ENCODE measurements at places on chromosomes 5 and 9.

DNA sequence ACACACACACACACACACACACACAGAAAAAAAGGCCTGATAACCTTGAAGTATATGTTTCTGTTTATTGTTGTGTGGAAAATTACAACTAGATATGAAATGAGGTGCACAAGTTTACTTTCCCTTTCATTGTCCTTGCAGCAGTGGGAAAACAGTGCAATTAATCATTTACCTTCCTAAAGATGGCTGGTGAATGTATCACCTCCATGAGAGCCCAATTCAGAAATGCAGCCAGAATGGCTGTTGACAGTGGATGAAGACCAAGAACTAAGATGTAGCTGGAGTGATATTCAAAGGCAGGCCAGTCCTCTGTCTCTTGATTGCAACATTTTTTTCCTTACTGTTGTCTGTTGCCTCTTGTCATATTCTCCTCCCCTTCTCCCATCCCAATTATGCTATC, 49.6 kb upstream of the EIF4EBP3 start:
- no peak for DNase-seq

DNA sequence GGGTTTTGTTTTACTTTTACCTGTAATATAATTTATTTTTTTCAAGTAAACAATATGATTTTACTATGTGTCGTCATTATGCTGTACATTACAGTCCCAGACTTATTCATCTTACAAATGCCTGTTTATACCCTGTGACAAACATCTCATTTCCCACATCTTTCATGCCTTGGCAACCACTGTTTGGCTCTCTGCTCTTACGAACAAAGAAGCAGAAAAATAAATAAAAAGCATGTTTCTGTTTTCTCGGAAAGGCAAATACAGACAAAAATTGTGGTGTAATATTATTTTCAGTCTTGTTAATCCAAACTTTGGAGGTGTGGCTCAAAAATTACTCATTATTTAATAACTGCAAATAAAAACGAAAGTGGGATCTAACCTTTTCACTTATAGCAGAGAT, 393.0 kb downstream of the CDH12 start:
- no peak for DNase-seq

- peak; percentile 33 for DNase-seq
Observed at GRCh38 chr5:137095597-137095996, 403.5 kb downstream of the SPOCK1 start.

- no peak for DNase-seq
Observed at GRCh38 chr5:24232929-24233498, 411.8 kb downstream of the CDH10 start.

DNA sequence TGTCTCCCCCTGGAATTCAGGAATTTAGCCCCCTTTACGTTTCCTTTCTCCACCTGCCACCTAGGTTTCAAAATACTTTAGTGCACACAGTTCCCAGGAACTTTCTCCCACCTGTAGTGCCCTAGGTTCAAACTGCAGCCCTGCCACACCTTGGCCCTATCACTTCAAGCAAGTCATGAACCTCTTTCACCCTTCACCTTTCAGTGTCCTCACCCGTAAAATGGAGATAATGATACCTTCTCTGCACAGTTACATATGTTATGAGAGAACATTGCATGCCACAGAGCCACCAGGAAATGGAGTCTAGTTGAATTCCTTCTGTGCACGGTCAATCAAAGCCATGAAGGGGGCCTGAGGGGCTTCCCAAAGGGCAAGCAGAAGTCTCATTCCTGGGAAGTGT, 9.8 kb upstream of the EEIG1 start:
- no peak for DNase-seq

- peak; percentile 100 for DNase-seq
Observed at GRCh38 chr5:169350759-169351240, 49.9 kb upstream of the SLIT3 start.

DNA sequence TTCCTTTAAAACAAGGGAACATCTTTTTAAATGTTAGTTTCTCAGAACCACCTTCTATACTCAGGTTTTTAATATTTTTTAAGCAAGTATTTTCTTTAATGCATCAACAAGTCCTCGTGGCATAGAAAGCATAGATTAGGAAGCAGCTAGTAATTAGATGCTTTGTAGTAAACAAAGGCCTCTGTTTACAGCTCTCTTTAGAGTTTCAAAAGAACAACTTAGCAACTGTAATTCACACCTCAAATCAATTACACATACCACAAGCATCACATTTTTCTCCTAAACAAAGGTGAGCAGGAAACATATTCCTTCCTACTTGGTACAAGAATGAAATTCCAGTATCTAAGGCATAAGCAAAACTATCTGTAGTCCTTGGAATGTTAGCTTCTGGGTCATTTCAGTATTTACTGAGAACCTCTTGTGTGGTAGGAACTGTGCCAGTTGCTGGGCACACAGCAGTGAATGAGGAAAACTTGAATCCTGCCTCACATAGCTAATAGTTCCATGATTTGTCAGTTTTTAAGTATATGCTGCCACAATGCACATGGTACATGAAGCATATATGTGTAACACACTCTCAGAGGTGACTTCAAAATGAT, 249.1 kb downstream of the CEMIP2 start:
- DNase-seq = no peak

DNA sequence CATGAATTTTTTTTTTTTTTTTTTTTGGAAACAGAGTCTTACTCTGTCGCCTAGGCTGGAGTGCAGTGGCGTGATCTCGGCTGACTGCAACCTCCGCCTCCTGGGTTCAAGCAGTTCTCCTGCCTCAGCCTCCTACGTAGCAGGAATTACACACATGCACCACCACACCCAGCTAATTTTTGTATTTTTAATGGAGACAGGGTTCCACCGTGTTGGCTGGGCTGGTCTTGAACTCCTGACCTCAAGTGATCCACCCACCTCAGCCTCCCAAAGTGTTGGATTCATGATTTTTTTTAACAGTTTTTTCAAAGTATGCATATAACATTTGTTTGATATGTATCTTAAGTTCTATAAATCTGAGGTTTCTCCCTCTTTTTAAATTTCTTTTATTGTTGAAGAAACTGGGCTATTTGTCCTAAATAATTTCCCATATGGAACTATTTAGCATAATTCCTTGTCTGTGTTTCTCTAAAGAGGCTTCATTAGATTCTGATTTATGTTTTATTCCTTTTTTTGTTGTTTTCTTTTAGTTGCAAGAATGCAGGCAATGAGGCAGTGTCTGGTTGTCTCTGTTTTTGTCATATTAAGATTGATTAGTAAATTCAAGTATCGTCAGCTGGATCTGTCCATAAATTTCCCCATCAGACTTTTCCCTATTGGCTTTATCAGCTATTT, 16.4 kb downstream of the RARS1 start:
- no peak for DNase-seq

DNA sequence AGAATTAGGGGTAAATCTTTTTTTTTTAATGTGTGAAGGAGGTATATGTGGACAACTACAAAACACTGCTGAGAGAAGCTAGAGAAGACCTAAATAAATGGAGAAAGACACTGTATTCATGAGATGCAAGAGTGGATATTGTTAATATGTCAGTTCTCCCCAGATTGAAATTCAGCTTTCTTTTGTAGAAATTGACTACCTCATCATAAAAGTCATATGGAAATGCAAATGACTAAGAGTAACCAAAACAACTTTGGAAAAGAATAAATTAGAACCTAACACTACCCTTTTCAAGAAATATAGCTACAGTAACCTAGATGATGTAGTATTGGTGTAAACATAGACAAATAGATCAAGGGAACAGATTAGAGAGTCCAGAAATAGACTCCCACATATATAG, 400.7 kb downstream of the ADGRV1 start:
- DNase-seq = no peak

DNA sequence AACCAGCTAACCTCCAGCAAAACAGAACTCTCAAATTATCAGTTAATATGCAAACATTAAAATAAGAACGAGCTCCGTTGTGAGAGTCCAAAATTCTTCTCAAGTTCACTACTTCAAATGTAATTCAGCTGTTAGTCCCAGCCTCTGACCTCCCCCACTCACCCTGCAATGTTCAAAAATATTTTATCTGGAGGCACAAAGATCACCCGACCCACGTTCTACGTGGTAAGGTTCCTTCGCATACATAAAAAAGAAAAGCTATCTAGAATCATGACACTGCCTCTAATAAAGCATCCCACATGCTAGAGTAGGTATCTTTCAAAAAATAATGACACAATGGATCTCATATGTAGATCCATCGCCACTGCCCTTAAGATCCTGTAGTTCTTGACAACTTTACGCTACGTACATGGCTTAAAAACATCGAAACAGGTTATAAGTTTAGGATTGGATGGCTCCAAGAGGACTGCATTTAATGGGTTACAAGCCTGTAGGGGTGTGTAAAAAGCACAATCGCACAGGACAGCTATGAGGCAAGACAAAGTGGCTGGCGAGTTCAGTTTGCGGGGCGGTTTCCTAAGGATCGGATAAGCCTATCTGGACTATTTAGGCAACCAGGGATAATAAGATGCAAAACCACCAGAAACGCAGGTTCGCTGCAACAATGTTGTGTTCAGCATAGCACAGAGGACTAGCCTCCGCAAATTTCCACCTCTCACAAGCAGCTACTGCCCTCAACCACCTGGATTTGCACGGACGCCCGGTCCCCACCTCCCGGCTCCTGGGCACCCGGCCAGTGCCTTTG, 969 bp downstream of the CLK4 start:
- no peak for DNase-seq

DNA sequence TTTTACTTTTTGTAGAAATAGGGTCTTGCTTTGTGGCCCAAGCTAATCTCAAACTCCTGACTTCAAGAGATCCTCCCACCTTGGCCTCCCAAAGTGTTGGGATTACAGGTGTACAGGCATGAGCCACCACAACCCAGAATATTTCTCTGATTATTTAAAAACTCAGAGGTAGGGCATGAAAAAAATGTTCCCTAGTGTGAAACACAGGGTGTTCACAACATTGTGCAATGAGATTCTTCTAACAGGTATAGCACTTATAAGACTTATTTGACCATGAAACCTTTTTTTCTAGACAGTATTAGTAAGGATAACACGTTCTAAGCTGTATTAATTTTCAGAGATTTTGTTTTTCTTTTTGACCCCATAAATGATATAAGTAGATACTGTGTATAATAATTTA, 13.1 kb upstream of the PTGER4 start:
- DNase-seq = no peak

DNA sequence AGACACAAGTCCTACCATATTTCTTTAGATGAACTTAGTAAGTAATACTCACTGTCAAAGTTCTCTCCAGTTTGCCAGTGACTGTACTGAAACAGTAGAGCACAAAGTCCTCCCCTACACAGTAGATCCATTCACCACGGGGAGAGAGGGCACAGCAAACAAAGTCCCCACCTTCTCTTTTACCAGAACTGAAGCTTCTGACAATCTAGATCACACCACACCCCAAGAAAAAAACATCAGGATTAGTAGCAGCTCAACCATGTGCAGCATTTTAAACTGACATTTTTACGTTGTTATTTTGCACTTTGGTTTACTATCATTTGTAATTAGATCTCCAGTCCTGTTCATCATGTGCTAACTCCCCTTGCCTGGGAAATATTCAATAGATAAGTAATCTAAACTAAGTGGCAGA, 23.0 kb downstream of the DNAJA1 start:
- DNase-seq = no peak

- peak; percentile 87 for DNase-seq
Observed at GRCh38 chr9:137205126-137206069, at the start of the genes NDOR1 and TMEM203. Gene NDOR1 (plus strand): TSS chr9:137205700. CDS start chr9:137205778, 78 bp downstream. Gene TMEM203 (minus strand): TSS chr9:137205648. CDS start chr9:137205414, 234 bp downstream.

GRCh38 chr5:152178350-152178699, 226.8 kb downstream of the NMUR2 start:
- DNase-seq = peak; percentile 49

- DNase-seq = peak; percentile 44
Observed at GRCh38 chr9:131762356-131762932, 22.6 kb upstream of the RAPGEF1 start.

DNA sequence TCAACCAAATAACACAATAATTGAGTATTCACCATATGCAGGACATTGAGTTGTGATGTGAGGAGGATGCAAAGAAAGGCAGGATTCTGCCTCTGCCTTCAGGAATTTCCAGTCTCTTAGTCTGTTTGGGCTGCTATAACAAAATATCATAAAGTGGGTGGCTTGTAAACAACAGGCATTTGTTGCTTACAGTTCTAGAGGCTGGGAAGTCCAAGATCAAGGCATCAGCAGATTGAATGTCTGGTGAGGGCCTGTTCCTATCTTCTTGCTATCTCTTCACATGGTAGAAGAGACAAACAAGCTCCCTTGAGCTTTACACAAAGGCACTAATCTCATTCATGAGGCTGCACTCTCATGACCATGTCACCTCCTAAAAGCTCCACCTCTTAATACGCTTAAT, 360.7 kb downstream of the ARHGEF28 start:
- DNase-seq = no peak

Measured in fibroblast of skin of back (primary cell).